ENCODE measurements at places on chromosomes 5 and 9.
A peak's percentile ranks its signal among the peaks of the same experiment; 100 is the strongest.

GRCh38 chr5:180175015-180175431, 34.0 kb downstream of the RASGEF1C start:
- no peak for ATAC-seq

DNA sequence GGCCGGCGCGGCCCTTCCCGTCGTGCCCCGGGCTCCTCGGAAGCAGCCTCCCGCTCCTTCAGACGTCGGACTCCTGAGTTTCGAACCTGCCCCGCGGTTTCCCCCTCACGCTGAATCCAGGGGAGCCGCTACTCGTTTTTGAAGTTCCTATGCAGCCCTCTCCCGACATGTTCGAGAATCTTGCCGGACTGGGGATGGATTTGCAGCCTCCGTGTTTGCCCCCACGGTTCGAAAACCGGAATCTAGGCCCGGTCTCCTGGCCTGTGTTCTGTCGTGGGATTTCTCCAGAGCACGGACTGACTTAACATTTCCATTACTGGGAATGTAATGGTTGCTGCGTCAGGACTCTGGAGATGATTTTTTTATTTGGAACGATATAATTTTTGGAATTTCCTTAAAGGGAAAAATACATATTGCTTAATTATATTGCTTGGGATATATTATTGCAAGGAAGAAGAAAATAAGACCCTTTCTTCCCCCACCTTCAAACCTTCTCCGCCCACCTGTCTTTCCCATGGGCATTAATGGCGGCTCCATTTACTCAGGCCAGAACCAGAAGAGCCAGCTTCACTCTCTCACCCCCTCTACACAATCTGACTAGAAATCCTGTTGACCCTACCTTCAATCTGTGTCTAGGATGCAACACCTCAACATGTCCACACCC, 8.5 kb upstream of the MGAT1 start:
- ATAC-seq, result no peak

DNA sequence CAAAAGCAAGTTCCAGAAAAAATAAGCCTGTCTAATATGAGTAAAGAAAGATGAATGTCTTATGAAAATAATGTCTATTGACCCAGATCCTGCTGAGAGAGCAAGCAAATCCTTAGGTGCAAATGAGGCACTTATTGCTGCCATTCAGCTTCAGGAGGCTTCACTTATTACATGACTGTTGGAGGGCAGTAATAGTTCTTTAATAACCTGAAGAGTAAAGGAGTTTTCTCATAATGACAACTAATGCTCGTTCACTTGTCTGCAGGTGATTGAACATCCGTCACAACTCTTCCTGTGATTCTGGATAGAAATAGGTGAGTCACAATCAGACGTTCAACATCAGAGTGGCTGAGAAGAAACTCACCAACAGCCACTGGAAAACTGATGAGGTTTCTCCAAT, 58.3 kb downstream of the SPOCK1 start:
- no peak for ATAC-seq

DNA sequence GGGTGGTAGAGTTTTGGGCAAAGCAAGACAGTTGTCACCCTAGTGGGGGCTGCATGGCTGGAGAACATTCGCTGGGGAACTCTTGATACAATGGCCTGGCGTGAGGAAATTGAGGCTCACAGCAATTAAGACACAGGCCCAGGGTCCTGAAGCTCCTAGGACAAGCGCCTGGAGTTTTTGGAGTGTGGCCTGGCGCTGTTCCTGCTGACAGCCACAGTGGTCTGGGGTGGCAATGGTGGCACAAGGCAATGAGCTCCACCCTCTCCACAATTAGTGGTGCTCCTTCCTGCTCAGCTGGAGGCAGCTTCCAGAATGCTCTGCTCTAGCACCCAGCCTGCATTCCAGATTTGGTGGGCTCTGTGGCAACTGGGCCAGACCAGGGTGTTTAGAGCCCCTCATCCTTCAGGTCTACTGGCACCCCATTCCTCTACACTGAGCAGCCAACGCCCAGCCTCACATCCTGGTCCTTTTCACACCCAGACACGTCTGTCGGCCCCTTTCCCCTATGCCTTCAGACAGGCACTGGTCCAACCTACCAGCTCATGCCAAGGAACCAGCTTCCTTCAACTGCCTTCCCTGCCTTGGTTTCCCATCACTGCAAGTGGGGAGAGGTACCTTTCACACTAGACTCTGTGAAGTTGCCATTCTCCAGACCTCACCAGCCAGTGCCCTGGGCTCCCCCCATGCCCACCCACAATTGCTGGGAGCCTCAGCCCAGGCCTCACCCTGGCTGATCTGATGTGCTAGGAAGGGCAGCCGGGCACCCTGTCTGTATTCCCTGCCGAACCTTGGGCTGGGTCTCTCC, 138.1 kb upstream of the COL5A1 start:
- no peak for ATAC-seq

DNA sequence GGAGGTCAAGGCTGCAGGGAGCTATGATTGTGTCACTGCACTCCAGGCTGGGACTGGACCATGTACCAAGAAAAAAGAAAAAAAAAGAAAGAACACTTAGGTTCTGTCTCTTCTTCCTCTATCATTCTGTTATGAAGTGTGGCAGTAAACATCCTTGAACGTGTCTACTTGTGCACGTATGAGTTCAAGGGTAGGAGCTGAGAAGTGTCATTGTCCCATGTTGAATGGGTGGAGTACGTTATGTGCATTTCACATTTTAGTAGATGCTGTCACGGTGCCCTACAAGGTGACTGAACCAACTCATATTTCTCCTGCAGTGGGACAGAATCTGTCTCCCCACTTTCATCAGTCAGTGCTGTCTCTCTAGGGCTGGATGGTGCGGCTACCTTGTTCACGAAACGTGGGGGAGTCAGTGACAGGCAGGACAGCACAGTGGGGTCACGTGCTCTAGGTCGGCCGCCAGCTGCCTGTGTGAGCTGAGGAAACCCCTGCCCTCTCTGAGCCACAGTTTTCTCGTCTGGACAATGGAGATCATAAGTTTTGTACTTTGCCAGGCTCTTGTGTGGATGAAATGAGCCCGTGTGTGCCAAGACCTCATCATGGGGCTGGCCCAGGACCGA, 47.2 kb downstream of the GTF3C4 start:
- ATAC-seq, result no peak

DNA sequence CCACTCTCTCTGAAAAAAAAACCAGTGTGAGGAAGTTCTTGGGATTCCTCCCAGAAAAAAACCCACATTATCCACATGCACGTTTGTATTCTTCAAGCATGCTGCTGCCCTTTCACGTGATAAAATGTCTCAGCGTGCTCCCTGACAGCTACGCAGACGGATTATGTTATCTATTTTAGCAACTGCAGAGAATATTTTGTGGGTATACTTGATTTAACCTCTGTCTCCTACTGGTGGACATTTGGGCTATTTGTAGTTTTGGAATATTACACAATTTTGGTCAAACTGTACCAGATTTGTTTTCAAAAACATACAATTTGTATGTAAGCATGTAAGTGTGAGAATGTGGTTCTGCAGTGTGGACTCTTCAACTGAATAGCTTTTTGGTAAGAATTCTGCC, 10.7 kb downstream of the PRRC2B start:
- no peak for ATAC-seq

GRCh38 chr5:156394642-156395305, 67.8 kb downstream of the SGCD start:
- ATAC-seq, result peak; percentile 73

GRCh38 chr5:1731091-1731639, 68.5 kb downstream of the MRPL36 start:
- ATAC-seq, result no peak

DNA sequence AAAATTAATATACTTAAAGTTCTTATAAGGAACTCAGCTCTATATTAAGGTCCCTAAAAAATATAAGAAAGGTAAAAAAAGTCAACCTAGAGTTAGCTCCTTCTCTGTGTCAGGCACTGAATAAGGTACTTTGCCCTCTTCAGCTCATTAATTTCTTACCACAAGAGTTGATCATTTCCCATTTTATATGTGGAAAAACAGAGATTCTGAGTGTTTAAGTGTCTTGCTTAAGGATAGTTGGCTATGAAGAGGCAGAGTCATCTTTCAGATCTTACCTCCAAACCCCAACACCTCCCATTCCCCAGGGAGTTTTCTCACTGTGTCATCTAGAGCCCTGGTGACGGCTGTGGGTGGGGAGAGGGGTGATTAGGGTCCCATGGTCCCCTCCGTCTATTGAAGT, 40.6 kb downstream of the INSYN2B start:
- ATAC-seq, result no peak

DNA sequence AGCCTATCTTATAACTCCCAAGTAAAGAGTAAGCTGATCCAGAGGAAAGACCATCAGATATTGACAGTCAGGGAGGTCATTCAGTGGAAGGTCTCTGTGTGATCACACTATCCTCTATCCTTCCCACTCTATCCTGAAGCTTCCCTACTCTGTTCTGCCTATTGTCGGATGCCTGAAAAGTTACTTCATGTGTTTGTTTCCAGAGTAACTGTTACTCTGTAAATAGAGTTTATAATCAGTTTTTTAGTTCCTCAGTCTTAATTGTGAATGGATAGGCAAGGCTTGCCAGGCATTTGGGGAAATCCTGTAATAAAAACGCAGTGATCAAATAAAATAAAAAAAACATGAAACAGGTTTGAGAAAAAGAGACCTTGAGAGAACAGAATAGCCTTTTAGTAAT, 79.8 kb downstream of the XRCC4 start:
- ATAC-seq, result no peak

GRCh38 chr9:133387680-133388079, 11.5 kb downstream of the STKLD1 start:
- ATAC-seq, result no peak

GRCh38 chr9:124623966-124624734, 117.0 kb upstream of the NR5A1 start:
- no peak for ATAC-seq

DNA sequence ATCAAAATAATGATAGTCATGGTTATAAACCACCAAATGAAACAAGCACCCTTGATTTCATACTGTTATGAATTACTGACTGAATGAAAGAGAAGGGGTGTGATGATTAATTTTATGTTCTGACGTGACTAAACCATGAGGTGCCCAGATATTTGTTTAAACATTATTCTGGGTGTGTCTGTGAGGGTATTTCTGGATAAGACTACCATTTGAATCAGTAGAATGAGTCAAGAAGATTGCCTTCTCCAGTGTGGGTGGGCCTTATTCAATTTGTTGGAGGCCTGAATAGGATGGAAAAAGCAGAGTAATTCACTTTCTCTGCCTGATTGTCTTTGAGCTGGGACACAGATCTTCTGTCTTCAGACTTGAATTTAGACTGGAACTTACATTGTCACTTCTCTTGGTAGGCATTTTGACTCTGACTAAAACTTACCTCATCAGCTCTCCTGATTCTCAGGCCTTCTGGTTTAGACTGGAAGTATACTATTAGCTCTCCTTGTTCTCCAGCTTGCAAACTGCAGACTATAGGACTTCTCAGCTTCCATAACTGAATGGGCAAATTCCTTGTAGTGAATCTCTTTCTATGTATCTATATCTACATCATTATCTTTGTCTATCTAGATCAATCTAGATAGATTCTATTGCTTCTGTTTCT, 321.9 kb upstream of the TARS1 start:
- no peak for ATAC-seq

- ATAC-seq, result no peak
These were observed 32.0 kb upstream of the HSD17B3 start for GRCh38 chr9:96333958-96334357.

- no peak for ATAC-seq
These were observed 141.8 kb downstream of the UNC13B start for GRCh38 chr9:35303567-35303966.

DNA sequence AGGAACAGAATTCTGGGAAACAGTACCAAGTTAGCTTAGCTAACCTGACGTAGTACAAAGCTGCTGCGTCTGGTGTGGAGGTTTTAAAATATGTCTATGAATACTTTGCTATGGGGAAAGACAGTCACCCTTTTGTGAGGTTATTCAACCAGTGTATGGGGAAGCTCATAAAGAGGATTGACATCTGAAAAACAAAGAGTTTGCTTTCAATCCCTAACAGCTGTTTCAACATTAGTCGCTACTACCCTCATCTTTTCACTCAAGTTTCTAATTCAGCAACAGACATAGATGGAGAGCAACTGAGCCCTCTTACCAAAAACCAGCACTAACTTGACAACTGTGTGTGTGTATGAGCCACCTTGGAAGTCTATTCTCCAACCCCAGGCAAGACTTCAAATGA, 7.8 kb upstream of the MSANTD3 start:
- ATAC-seq, result no peak

DNA sequence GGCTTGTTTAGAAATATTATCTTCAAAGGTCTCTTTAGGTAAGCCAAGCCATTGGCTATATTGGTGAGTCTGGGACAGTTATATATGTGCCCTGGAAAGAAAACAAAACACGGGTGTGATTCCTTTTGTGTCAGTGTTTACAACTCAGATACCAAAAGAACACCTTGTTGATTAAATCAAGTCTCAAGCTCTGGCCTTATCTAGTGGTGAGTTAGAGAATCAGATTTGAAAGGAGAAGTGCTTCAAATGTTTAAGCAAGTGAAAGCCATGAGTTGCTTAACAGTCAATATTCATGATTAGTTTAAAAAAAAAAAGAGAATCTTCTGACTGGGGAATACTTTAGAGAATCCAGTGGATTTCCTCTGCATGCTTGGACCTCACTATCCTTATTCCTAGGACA, 68.3 kb downstream of the IQGAP2 start:
- no peak for ATAC-seq

GRCh38 chr5:66609615-66610014, 13.4 kb downstream of the MAST4 start:
- no peak for ATAC-seq

DNA sequence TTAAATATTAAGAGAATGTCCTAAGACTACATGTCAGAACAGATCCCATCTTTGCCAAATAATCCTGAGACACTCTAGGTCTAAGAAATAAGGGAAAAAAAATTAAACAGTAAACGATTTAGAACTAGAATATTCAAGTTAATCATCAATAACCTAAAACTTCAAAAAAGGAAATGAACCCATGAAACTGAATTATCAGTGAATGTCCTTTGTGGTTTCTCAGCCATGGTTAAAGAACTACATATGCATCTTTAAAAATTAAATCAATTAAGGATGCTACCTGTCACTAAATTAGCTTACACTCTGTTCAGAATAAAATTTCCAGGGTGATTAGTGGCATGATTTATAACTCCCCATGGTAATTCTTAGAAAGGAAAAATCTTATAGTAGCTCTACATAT, 850.0 kb upstream of the C9orf72 start:
- no peak for ATAC-seq

GRCh38 chr5:56012281-56012963, 17.7 kb upstream of the IL6ST start:
- ATAC-seq, result peak; percentile 13

- no peak for ATAC-seq
These were observed 360.1 kb upstream of the RIOK2 start for GRCh38 chr5:97543166-97543565.

DNA sequence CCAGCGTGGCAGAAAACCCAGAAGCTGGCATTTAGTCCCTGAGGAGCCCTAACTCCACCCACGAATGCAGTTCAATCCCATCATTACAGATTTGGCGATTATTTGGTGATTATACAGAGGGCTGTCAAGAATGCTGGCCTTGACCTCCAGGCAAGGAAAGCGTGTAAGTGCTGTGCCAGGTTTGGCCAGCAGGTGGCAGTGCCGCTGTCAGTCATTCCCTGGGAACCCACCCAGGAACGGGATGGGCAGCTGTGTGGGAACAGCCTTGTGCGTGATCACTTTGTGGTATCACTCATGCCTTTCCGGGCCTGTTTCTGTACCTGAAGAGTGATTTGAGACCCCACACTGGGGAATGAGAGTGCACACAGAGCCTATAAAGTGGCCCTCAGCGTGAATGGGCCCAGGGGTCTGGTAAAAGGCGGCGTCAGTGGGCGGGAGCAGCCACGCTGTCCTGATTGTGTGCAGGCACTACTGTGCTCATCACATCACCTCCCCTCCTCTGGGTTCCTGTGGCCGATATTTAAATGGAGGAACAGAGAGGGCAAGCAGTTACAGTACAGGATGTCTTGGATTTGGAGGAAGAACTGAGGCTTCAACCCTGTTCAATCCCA, 215.6 kb downstream of the ROR2 start:
- ATAC-seq, result peak; percentile 69
